ENCODE measurements at places on chromosomes 1 and 21. TPM values are rescaled to one million over a fixed set of nuclear protein-coding genes. Genes with fewer than 3 reads are reported as not detected.

RNF186 gene
- not detected for total RNA-seq

CD2 gene
- total RNA-seq, result not detected

GCSAML gene
- total RNA-seq, result 0.12 TPM

RHEX gene
- not detected for total RNA-seq

CAMSAP2 gene
- 22.3 TPM for total RNA-seq

DNA sequence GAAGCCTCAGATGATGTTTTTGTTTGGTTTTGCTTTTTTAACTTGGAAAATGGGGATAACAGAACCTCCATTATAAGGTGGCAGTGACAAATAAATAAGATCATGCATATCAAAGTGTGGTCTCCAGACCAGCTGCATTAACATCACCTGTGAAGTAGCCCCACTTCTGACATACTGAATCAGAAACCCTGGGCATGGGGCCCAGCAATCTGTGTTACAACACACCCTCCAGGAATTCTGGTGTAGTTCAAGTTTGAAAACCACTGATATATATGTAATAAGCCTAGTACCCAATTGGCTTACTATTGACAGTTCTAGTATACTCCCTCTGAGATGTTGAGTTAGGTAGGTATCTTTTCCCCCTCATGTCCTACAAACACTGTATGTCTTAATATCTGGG is 24.1 kb upstream of the RNF19B start:
- peak; percentile 66 for DNase-seq

GRCh38 chr21:43937891-43938309 is 72.9 kb downstream of the AGPAT3 start:
- no peak for DNase-seq

GRCh38 chr1:51605961-51606723 is 10.8 kb upstream of the OSBPL9 start:
- no peak for DNase-seq

- DNase-seq, result peak; percentile 59
Measured at GRCh38 chr1:84353695-84354094, 44.6 kb upstream of the DNASE2B start.

- no peak for DNase-seq
Measured at GRCh38 chr21:42160111-42160721, 58.7 kb upstream of the ABCG1 start.

GRCh38 chr1:230112131-230112701 is 45.2 kb downstream of the GALNT2 start:
- peak; percentile 25 for DNase-seq

- no peak for DNase-seq
Measured at GRCh38 chr1:36465731-36466369, 1.7 kb upstream of the MRPS15 start.

DNA sequence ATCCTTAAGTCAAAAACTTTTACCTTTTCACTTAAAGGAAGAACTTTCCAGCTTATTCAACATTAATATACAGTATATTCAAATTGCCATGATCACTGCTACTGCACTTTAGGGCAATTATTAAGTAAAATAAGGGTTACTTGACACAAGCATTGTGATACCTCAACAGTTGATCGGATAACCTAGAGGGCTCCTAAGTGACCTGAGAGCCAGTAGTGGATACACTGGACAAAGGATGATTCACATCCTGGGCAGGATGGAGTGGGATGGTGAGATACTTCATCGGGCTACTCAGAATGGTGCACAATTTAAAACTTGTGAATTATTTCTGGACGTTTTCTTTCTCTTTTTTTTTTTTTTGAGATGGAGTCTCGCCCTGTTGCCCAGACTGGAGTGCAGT is 54.5 kb upstream of the PPM1J start:
- peak; percentile 19 for DNase-seq

DNA sequence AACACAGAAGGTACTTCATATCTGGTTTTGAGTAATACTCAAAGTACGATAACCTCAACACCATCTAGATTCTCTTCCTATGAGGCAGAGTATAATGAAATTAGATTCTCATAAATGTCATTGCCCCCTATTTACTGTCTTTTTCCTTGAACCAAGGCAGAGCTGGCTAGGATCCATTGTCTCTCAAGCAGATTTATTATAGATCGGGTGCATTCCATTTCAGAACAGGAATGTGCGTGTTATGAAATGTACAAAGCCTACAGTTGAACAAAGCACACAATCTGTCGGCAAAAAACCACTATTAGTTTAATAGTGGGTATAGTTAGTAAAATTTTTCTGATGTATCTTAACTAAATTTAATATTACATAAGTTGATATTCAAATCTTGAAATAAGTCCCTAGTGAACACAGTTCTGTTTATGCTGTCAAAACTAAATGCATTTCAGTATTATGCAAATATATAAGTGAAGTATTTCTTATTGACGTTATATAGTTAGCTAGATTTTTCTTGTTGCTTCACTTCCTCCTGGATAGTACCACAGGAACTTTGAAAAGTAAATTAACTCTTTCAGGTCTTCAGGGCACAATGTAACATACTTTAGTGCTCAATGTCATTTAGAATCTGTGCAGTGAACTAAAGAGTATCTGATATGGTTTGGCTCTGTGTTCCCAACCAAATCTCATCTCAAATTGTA is 92.1 kb downstream of the DDAH1 start:
- no peak for DNase-seq

DNA sequence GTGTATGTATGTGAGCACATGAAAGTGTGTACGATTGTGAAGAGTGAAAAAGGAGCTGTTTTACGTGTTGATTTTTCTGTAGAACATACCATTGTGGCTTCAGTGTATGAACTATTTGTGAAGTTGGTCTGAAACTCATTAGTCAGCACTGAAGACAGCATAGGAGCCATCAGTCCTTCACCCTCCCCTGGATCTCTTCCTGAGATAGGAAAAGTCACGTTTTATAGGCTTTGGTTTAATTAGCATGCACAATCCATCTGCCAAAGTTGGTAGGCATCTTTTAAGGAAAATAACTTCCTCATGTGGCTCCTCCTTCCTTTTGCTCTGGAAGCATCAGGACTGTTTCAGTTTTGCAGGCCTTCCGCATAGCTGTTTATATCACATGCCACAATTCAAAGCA is 1.4 kb upstream of the RABIF start:
- no peak for DNase-seq

DNA sequence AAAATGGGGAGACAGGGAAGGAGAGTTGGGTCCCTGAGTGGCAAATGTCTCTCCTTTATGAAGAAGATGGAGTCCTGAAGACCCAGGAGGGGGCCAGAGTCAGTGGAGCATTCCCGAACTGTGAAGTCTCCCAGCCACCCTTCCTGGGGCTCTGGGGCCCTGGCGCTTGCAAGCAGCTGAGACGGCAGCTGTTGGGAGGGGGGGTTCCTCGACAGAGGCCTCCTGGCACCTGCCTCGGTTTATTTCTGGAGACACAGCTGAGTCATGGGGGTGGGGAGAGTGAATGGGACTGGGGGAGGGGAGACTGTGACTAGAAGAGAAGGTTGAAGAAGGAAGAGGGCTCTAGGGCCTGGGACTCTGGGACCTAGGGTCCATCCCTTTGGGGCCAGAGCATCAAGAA is 14.0 kb downstream of the NES start:
- peak; percentile 65 for DNase-seq

- no peak for DNase-seq
Measured at GRCh38 chr1:179120736-179121135, 38.9 kb downstream of the TOR3A start.

- no peak for DNase-seq
Measured at GRCh38 chr1:7485086-7485780, 285.9 kb upstream of the VAMP3 start.

DNA sequence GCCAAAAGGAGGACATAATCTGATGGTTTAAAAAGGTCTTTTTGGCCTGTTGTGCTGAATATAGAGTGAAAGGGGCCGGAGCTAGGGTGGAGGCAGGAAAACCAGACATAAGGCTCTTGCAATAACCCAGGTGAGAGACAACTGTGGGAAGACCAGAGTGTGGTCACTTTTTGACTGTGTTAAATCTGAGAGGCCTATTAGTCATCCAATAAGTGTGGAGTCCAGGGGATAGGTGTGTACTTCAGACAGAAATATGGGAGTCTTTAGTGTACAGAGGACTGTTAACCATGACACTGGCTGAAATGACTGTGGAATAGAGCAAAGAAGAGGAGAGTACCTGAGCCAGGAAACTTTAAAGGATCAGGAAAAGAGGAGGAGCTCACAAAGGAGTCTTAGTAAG is 89.3 kb downstream of the VAV3 start:
- DNase-seq, result no peak

DNA sequence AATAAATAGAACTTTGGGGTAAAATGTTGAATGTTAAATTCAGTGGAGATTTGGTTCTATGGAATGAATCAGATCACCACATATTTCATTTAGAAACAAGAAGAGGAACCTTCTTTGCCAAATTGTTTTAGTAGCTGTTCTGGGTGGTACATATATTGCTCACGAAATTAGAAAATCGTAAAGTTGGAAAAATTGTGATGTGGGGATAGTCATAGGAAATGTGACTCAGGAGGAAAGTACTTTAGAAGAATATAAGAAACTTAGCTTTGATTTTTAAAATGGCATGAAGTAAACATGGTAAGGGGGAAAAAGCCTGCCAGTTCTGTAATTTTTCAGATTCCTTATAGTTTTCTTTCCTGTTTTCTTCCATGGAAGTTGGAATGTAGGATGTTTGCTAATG is 27.4 kb downstream of the RRP15 start:
- DNase-seq, result no peak

GRCh38 chr1:99766378-99766800 is at the start of gene FRRS1:
FRRS1 (minus strand) TSS chr1:99766635; CDS start chr1:99748768, 17,867 bp downstream.
- DNase-seq, result peak; percentile 85

DNA sequence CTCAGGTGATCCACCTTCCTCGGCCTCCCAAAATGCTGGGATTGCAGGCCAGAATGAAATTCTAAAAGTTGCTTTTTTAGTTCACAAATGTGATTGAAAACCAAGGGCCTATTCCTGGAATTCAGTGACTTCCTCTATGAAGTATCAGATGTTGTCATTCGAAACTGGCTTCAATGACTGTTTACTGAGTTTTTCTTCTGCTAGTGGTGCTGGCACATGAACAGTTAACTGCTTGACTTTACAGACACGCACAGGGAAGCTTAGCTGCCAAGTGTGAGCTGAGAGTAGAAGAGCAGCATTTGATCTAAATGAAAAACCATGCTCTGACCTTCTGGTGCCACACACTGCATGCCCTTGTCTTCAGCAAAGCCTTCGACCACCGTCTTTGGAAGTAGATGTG is 32.8 kb upstream of the AJAP1 start:
- DNase-seq, result no peak

- DNase-seq, result peak; percentile 37
Measured at GRCh38 chr1:202967684-202968281, 726 bp upstream of the CYB5R1 start.

DNA sequence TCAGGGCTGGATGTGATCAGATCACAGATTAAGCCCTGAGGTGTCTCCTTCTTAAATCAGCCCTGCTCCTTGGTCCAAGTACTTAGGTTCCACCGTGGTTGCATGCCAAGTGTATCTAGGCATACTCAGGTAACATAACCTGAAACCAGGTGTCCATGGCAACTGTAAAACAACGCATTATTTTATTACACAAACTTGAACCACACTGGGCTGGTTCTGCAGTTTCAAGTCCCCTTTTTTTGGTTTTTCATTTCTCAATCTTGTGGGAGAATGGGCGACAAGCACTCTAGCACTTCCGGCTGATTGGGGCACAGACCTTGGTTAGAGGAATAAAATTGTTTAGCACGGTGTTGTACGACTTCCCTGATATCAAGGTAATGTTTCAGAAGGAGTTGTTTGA is 65.2 kb downstream of the GBP6 start:
- DNase-seq, result no peak
